ENCODE measurements at places on chromosomes 1 and 21. TPM values are rescaled to one million over a fixed set of nuclear protein-coding genes. Genes with fewer than 3 reads are reported as not detected.

GRCh38 chr1:203210988-203211387, 18.5 kb downstream of the CHIT1 start:
- no peak overlapping the region for H3K27ac ChIP-seq
- peaks cover 5% of the 10 kb centered on the region for H3K4me1 ChIP-seq
- peaks cover 22% of the 10 kb centered on the region for H3K27me3 ChIP-seq
- DNase-seq: no peak
- no peaks in the 10 kb centered on the region for H3K36me3 ChIP-seq

GJB4 gene
- total RNA-seq: 0.50 TPM

ZMYND12 gene
- total RNA-seq: 1.5 TPM

OR10J1 gene
- total RNA-seq: not detected

DNA sequence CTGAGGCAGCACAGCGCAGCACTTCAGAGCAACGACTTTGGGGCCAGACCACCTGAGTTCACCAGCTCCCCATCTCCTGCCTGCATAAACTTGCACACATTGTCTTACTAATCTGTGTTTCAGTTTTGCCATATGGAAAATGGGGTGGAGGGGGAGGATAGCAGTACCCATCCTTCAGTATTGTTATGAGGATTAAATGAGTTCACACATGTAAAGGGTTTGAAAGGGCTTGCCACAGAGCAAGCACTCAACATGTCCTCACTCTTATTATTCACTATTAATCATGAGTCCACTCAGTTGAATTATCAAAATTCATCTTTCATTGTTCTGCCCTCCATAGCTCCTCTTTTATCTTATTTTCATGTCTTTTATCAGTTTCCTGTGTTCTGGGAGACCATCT, 40.1 kb upstream of the BMP8B start:
- no peak for DNase-seq
- H3K36me3 ChIP-seq: no peaks in the 10 kb centered on the region
- no peaks in the 10 kb centered on the region for H3K27me3 ChIP-seq
- H3K4me3 ChIP-seq: no peak overlapping the region
- H3K27ac ChIP-seq: no peak overlapping the region

LAPTM5 gene
- 0.29 TPM for total RNA-seq

DNA sequence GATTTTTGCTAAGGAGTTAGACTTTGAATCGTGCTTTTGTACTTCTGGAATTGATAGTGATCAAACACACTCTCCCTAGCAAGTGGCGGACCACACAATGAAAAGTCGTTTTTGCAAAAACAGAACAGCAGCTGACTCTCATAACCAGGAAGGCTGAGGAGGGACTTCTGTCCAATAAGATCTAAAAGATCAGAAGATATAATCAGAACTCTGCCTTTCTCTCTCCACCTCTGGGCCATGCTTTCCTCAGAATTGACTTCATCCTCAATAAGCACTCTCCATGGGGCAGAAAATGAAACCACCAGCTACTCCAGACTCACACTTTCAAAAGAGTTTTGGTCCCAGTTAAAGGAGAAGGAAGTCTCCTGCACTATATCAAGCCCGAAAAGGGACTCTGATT, 55.3 kb upstream of the SAMD13 start:
- DNase-seq: no peak
- no peak overlapping the region for H3K4me3 ChIP-seq
- H3K27ac ChIP-seq: peak overlapping the region; percentile 59

DNA sequence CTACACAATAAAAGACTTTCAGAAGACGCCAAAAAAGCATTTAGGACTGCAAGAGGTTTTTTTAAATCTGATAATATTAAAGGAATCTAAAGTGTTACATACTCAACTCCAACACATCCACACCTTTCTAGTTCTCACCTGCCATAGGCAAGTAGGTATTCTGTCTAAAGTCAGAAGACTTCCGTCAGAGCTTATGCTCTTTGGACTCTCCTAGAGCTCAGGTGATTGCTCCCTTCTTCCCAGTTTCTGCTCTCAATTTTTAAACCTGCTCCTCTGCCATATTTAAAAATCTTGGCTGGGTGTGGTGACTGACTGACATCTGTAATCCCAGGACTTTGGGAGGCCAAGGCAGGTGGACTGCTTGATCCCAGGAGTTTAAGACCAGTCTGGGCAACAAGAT, 16.6 kb downstream of the EVI5 start:
- peaks cover 15% of the 10 kb centered on the region for H3K36me3 ChIP-seq
- no peak overlapping the region for H3K4me3 ChIP-seq
- no peak overlapping the region for H3K27ac ChIP-seq
- H3K4me1 ChIP-seq: peaks cover 7% of the 10 kb centered on the region
- DNase-seq: no peak
- H3K27me3 ChIP-seq: no peaks in the 10 kb centered on the region

DNA sequence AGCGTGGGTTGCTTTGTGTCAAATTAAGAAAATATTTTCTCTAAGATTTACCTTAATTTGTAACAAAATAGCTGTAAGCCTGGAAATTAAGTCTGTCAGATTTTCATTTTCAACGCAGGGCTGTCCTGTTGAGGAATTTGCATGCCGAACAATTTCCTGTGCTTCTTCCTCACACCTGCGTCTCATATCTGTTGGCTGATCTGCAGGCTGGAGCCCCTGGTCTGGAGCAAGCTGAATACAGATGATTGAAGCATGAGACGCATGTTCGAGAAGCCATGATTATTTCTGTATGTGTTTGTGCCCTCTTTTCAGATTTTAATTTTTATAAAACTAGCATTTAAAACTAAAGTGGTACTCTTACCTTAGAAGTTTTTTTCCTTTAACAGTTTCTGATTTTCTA, 9.8 kb downstream of the MIXL1 start:
- no peak overlapping the region for H3K4me3 ChIP-seq
- H3K27ac ChIP-seq: no peak overlapping the region
- no peak for DNase-seq

DNA sequence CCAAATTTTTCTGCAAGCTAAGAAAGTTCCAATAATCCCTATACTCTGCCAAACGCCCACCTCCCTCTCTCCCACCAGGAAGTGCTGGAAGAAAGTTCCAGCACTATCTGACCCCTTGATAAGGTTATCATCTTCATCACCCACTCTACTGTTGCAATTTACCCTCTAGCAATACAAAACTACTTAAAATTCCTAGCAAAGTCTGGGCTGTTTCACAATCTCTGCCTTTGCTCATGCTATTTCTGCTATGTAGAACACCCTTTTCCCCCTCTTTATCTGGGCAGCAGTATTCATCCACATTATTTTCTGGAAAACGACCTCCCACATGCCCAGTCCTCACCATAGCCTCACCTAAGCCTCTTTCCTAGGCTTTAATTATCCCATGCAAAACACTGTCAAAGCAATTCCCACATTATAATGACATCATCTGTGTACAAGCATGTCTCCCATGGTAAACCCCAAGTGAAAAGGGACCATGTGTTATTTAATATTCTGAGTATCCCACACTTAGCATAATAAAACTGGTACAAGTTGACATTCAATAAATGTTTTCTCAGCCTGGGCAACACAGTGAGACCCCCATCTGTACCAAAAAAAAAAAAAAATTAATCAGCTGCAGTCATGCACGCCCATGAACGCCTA, 12.0 kb downstream of the F11R start:
- H3K27ac ChIP-seq: peak overlapping the region; percentile 44
- H3K27me3 ChIP-seq: no peaks in the 10 kb centered on the region
- no peak for DNase-seq
- H3K4me3 ChIP-seq: no peak overlapping the region
- peaks cover 7% of the 10 kb centered on the region for H3K36me3 ChIP-seq

DNA sequence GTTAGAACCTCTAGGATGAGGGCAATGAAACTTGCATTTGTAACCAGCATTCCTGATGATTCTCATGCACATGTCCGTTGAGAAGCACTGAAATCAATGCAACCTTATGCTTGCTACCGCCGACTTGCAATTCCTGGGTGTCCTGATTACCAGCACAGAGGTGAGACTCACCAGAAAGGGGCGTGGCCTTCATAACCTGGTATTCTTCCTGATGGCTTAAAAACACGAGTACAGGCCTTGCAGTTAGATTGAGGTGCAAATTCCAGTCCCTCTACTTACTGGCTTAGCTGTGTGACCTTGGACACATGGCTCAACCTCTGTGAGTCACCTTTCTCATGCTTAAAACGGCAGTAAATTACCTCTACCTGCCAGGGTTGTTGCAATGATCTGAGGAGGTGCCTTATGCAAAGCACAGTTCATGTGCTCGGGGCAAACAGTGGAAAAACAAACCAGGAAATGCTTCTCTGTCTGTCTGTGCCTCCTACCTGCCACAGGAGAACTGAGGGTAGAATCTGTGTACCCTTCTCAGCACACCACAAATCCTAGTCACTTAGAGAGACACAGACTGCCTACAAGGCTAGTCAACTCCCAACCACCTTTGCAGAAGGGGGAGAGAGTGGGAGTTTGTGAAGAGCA, 39.1 kb upstream of the ECE1 start:
- DNase-seq: no peak
- peaks cover 3% of the 10 kb centered on the region for H3K36me3 ChIP-seq
- no peaks in the 10 kb centered on the region for H3K27me3 ChIP-seq
- H3K27ac ChIP-seq: peak overlapping the region; percentile 87
- H3K4me1 ChIP-seq: peaks cover 68% of the 10 kb centered on the region

BOLA1 gene
- total RNA-seq: 20.1 TPM

DNA sequence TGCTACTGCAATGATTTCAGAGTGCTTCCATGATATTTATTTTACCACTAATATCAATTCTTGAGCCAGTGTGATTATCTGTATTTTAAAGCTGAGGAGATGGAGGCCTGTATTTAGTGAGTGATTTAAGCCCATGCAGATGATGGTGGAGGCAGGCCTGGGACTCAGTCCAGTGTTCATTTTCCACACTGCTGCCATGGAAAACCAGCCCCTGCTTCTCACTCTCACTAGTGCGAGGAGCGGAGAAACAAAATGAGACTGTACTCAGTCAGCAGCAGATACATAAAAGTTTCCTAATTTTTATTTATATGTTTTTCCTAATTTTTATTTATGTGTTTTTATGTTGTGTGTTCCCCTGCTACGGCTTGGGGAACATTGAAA, 32.8 kb downstream of the LRRC8B start:
- H3K4me3 ChIP-seq: no peak overlapping the region
- peaks cover 14% of the 10 kb centered on the region for H3K36me3 ChIP-seq
- DNase-seq: no peak

TNFAIP8L2 gene
- not detected for total RNA-seq

DNA sequence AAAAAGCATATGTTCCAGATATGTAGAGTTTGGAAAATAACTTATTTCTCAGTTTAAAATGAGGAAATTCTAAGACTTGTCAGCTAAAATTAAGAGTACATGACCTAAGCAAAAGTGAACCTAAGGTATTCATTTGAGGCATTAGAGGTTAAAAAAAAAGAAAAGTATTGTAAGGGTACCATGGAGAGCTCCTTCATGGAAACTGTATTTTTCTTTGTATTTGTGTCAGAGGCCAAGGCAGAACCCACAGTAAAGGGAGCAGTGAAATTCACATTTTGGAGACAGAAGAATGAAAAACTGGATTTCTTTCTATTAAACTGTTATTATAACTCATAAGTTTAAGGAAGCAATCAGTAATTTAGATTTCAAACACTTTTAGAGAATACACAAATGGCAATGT, 1494.8 kb downstream of the KCNT2 start:
- H3K27me3 ChIP-seq: no peaks in the 10 kb centered on the region
- no peaks in the 10 kb centered on the region for H3K36me3 ChIP-seq
- no peak overlapping the region for H3K4me3 ChIP-seq
- H3K27ac ChIP-seq: no peak overlapping the region
- no peak for DNase-seq

GRCh38 chr1:192022827-192023226, 135.4 kb upstream of the RGS18 start:
- H3K36me3 ChIP-seq: no peaks in the 10 kb centered on the region
- DNase-seq: no peak
- no peak overlapping the region for H3K4me3 ChIP-seq
- no peak overlapping the region for H3K27ac ChIP-seq

CASQ2 gene
- not detected for total RNA-seq

- H3K27me3 ChIP-seq: peaks cover 9% of the 10 kb centered on the region
- no peaks in the 10 kb centered on the region for H3K36me3 ChIP-seq
- no peak overlapping the region for H3K27ac ChIP-seq
- no peaks in the 10 kb centered on the region for H3K4me1 ChIP-seq
Measured at GRCh38 chr1:50126927-50127715, 18.4 kb downstream of the ELAVL4 start.

- H3K36me3 ChIP-seq: no peaks in the 10 kb centered on the region
- H3K4me3 ChIP-seq: no peak overlapping the region
- no peaks in the 10 kb centered on the region for H3K27me3 ChIP-seq
Measured at GRCh38 chr1:152398812-152399698, 15.0 kb downstream of the CRNN start.

GRCh38 chr21:16873176-16873575, 639.7 kb upstream of the CXADR start:
- H3K36me3 ChIP-seq: peaks cover 4% of the 10 kb centered on the region
- H3K27ac ChIP-seq: no peak overlapping the region
- no peak overlapping the region for H3K4me3 ChIP-seq
- no peaks in the 10 kb centered on the region for H3K27me3 ChIP-seq
- peaks cover 16% of the 10 kb centered on the region for H3K4me1 ChIP-seq

IFNAR1 gene
- total RNA-seq: 26.4 TPM

DNA sequence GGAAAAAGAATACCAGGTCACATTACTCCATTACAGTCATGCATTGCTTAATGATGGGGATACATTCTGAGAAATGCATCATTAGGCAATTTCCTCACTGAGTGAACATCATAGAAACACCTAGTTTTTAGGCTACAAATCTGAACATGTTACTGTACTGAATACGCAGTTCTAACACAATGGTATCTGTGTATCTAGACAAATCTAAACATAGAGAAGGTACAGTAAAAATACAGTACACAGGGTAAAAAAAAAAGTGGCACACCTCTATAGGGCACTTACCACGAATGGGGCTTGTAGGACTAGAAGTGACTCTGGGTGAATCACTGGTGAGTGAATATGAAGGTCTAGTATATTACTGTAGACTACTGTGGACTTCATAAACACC, 115.7 kb downstream of the AKT3 start:
- no peaks in the 10 kb centered on the region for H3K36me3 ChIP-seq
- H3K4me3 ChIP-seq: no peak overlapping the region

DNA sequence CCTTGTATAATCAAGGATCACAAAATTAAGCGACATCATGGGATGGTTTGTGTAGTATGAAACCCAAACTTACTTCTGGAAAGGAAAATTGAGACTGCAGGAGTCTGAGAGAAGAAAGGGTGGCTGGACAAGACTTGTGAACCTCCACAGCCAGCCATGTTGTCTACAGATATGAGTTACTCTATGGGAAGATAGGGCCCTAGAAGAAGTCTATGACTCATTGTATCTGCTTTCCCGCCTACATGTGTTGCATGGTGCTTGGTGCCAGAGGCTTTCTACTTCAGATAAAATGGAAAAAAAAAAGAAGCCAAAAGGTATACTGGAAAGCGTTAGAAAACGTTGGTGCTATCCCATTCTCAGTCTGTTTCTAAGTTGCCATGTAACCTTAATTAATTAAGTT, 18.7 kb upstream of the OR6N2 start:
- H3K27ac ChIP-seq: no peak overlapping the region
- H3K36me3 ChIP-seq: no peaks in the 10 kb centered on the region
- H3K4me3 ChIP-seq: no peak overlapping the region
- peaks cover 9% of the 10 kb centered on the region for H3K27me3 ChIP-seq

- H3K4me1 ChIP-seq: no peaks in the 10 kb centered on the region
- no peaks in the 10 kb centered on the region for H3K27me3 ChIP-seq
- H3K36me3 ChIP-seq: no peaks in the 10 kb centered on the region
- no peak overlapping the region for H3K4me3 ChIP-seq
Measured at GRCh38 chr1:158646465-158646864, 40.0 kb downstream of the SPTA1 start.

Data from type B pancreatic cell (in vitro differentiated cells).